ENCODE measurements at places on chromosomes 3 and 15.
A peak's percentile ranks its signal among the peaks of the same experiment; 100 is the strongest.

GRCh38 chr15:70715840-70716485 is 47.4 kb downstream of the UACA start:
- no peak for DNase-seq

DNA sequence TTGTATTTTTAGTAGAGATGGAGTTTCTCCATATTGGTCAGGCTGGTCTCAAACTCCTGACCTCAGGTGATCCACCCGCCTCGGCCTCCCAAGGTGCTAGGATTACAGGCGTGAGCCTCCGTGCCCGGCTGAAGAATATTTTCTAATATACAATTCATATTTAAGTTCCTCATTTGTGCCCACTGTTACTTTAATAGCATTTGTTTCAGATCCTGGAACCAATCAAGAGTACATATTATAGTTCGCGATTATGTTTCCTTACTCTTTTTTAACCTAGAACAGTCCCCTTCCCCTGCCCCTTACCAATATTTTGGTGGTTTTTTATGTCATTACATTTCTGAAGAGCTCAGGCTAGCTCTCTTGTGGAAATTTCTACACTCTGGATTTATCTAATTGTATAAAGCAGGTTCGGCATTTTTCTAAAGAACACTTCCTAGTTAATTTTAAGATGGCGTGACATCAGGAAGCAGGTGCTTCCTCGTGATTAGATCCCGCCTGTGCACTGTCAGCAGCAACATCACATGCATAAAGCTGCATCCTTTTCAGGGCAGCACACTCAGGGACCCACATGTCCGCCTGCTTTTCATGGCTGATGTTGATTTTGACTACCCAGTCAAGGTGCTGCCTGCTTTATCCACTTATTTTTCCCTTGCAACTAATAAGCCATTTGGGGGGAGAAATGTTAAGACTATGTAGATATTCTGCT is 88.7 kb upstream of the EPHB3 start:
- no peak for DNase-seq

DNA sequence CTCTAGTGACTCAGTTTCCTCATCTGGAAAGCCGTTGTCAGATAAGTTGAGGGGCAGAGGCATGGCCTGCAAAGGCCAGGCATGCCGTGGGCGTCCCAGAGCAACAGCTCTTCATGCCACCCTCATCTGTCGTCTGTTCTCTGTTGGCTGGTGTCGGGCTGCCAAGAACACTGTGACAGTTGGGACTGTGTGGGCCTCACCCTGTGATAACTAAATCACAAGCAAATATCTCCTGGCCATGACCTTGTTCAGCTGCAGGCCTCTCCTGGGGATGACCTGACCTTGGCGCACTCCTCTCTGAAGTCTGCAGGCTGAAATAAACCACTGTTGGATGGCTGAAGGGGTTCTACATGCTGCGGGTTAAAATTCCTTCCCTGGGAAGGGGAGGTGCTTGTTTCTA is 145.9 kb downstream of the SHQ1 start:
- DNase-seq, result no peak

DNA sequence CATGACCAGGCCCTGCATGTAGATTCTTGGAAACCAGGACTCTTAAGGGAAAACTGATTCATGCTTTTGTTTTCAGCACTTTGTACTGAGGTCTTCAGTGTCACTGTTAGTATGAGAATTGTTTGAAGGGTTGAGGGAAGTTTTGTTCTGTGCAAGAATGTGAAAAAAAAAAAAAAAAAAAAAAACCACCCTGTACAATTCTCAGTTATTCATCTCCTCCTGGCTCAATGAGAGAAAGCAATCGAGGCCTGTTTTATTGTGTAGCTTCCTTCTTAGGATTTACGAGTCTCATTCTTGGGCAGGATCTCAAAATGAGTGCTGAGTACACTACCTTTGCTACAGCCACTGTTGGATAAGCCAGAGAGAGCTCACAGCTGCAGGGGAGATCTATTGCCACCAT is 469.5 kb downstream of the CNTN4 start:
- DNase-seq, result no peak

GRCh38 chr3:151707216-151707615 is 26.5 kb upstream of the AADACL2 start:
- DNase-seq, result no peak

DNA sequence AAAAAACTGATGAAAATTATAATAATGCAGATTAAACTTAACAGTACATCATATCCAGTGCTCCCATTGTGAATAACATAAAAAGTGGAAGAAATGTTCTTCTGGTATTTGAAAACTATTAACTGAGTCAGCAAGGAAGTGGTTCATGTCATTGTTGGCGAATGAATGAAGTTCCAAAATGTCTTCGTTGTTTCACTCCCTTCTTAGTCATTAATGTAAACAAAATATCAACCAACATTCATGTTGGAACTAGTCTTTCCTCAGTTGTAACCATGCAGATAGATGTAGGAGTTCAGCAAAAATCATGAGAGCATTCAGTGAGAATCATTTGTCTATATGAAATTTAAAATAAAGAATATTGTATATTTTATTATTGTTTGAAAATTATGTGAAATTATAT is 44.1 kb upstream of the ICE2 start:
- peak; percentile 34 for DNase-seq

DNA sequence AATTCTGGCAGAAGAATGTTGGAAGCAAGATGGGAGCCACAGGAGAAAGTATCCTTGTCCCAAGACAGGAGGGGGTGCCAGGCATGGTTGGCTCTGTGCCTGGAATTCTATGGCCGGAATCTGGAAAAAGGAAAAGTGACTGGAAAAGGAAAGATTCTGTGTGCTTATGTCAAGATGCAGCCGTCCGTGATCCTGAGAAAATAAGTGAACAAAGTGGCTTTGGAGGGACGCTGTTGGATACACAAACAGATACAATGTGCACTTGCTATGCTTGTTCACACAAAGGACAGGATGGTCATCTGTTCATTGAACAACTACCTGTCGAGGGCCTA is 28.5 kb upstream of the MUC20 start:
- no peak for DNase-seq

- DNase-seq, result no peak
Observed at GRCh38 chr15:28963711-28964081, 77.9 kb downstream of the APBA2 start.

GRCh38 chr15:43859546-43859945 is 32.7 kb downstream of the WDR76 start:
- DNase-seq, result no peak

- DNase-seq, result no peak
Observed at GRCh38 chr3:195754906-195755305, 34.1 kb downstream of the MUC20 start.
